ENCODE measurements at places on chromosomes 5 and 9. TPM values are rescaled to one million over a fixed set of nuclear protein-coding genes. Genes with fewer than 3 reads are reported as not detected.

GRCh38 chr5:172542651-172543131, 88.4 kb upstream of the SH3PXD2B start:
- no peak for DNase-seq

Gene RNF44
- total RNA-seq, result 21.6 TPM

Gene EGFLAM
- 53.0 TPM for total RNA-seq

Gene SLC24A2
- not detected for total RNA-seq

Gene CENPH
- total RNA-seq, result 39.1 TPM

Gene LMBRD2
- total RNA-seq, result 9.7 TPM

- DNase-seq, result no peak
Observed at GRCh38 chr9:37547328-37547878, 28.8 kb downstream of the FBXO10 start.

DNA sequence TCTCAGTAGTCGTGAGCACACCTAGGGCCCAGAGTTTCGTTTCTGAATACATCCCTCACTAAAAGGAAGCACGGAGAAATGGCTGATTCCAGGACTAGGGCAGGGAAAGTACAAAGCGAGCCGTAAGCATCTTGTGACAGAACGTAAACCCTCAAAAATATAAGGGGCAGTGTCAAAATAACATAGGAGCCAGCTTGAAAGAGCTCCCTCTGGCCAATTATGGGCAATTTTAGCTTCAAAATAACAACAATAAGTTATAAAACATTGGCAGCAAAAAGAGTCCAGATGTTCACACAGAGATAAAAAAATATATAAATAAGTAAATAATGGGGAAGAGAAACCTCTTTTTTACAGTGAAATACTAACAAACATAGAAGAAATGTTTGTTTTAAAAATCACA, 18.5 kb upstream of the GLIS3 start:
- no peak for DNase-seq

Gene SETD9
- 9.9 TPM for total RNA-seq

DNA sequence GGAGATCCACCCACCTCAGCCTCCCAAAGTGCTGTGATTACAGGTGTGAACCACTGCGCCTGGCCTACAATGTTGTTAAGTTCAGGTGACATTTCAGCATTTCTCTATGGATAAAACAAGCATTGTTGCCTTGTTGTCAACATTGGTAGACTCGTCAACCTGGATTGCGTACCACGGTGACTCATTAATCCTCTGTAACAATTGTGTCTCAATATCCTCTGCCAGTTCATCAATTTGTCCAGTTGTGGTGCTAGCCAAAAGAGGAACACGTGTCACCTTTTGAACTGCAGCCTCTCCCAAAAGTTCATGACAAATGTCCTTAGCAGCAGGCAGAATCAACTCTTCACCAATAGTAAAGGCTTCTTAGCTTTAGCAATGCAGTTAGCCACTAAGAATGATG, 46.3 kb upstream of the LARP1 start:
- no peak for DNase-seq

Gene MARVELD2
- total RNA-seq, result 9.3 TPM

DNA sequence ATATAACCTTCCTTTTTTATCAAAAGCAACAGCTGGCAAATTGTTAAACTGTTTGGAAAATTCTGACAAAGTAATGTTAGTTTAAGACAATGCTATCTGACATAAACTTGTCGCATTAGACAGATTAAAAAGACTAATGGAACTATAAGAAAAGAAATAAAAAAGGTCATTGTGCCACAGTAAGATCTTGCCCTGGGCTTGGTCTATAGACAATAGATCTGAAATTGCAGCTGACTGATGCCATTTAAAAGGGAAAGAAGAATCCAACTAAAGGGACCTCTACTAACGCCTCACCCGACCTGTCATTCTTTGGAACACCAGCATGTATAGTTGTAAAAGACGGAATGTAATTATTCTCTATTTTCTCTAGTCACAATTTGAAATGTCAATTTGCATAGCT, 644.4 kb upstream of the GRAMD2B start:
- DNase-seq, result no peak
